ENCODE measurements at places on chromosomes 1 and 21.

GRCh38 chr1:208668991-208669390 is 424.8 kb upstream of the PLXNA2 start:
- DNase-seq, result no peak

DNA sequence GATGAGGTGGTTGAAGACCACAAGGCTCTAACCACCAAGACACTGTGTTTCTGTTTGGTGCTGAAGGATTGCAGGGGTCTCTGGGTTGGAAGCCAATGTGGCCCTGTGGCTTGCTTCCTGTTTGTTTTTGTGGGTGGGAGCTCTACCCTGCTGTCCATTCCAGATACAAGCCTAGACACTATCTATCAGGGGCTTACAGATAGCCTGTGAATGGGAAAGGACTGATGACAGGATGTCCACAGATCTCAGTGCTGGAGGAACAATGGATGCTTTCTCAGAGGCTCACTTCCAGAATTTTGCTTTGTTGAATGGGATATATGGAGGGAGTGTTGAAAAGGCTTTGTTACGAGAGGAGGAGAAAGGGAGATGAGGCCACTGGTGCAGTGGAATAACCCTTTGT is 69.7 kb downstream of the NOS1AP start:
- no peak for DNase-seq

DNA sequence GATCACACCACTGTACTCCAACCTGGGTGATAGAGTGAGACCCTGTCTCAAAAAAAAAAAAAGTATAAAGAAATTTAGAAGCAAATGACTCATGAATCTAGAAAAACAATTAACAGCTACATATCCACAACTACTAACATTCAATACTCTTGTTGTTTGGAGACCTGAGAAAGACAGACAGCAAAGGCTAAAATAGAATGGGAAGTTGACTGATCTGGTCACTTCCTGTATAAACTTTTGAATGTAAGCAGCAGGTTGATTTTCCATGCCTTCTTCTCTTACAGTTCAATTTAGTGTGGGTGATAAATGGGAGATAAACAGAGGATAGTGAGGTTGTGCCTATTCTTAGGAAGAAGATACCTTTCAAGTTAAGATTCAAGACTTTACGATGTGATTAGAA is 85.2 kb downstream of the TGFB2 start:
- no peak for DNase-seq

GRCh38 chr1:25771221-25772114 is 28.5 kb upstream of the SELENON start:
- no peak for DNase-seq

Measured in stimulated activated CD8-positive, alpha-beta memory T cell treated with anti-CD3 and anti-CD28 coated beads, Interleukin-7, amount 100 ng/mL, for 24 hours (primary cell).